Dorsolateral prefrontal cortex (tissue), 122 donors: ENCODE measurements at places on chromosomes 12 and 14. TPM values are rescaled to one million over a fixed set of nuclear protein-coding genes. Genes with fewer than 3 reads are reported as not detected.

Gene KRT6B
- total RNA-seq = not detected

Gene HHIPL1
- total RNA-seq = 24.6 TPM

DNA sequence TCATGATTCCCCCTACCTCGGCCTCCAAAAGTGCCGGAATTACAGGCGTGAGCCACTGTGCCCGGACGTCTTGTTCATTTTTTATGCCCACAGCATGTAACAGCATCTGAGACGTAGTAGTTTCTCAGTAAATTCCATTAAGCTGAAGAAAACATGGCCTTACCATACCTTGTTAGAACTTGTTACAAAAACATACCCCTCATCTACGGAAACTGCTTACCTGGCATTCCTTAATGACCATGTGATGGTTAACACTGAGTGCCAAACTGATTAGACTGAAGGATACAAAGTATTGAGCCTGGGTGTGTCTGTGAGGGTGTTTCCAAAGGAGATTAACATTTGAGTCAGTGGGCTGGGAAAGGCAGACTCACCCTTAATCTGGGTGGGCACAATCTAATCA lies 186.8 kb downstream of the CEP128 start:
- DNase-seq = no peak

Gene SIX6
- total RNA-seq = not detected

Gene DICER1
- total RNA-seq = 85.1 TPM

Gene KRT72
- total RNA-seq = not detected
